ENCODE measurements at places on chromosomes 16 and 17. TPM values are rescaled to one million over a fixed set of nuclear protein-coding genes. Genes with fewer than 3 reads are reported as not detected.

WNT9B gene
- total RNA-seq = 0.74 TPM

USP10 gene
- total RNA-seq = 86.0 TPM

GRCh38 chr16:3149630-3150345 lies 15.0 kb downstream of the ZNF213 start:
- no peak for DNase-seq

- DNase-seq = no peak
Measured at GRCh38 chr16:10805334-10805733, 13.3 kb downstream of the TVP23A start.

DNA sequence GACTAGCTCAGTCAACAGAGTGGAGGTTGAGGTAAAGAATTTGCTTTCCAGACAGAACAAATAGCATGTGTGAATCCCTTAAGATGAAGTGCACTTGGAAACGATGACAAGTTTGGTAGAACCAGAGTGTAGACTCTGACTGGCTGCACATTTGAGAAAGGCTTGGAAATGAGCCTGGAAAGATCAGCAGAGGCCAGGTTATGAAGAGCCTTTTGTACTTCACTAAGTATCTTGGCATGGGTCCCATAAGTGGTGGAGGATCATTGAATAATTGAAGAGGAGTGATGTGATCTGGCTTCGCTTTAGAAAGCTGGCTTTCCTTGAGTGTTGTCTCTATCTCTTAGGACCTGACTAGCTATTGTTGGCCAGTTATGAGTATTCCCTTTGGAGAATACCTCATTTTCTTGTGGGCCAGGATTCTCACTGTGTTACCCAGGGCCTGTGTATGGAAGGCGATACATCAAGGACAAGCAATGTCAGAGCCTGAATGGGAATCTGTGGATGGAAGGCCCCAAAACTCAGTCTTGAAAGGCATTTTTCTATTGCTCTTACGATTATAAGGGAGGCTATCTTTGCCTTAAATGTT lies 329.8 kb downstream of the UTP18 start:
- no peak for DNase-seq

Data from mesenteric fat pad (tissue), 1 donor.